ENCODE measurements at places on chromosomes 5 and 9.

- DNase-seq, result peak; percentile 59
Measured at GRCh38 chr5:65262096-65262495, 219.6 kb downstream of the ADAMTS6 start.

- no peak for DNase-seq
Measured at GRCh38 chr5:135219868-135220267, 179.2 kb downstream of the MACROH2A1 start.

- peak; percentile 97 for DNase-seq
Measured at GRCh38 chr9:105064248-105065097, 136.5 kb upstream of the ABCA1 start.

- DNase-seq, result no peak
Measured at GRCh38 chr5:95262933-95263660, 21.8 kb downstream of the MCTP1 start.

DNA sequence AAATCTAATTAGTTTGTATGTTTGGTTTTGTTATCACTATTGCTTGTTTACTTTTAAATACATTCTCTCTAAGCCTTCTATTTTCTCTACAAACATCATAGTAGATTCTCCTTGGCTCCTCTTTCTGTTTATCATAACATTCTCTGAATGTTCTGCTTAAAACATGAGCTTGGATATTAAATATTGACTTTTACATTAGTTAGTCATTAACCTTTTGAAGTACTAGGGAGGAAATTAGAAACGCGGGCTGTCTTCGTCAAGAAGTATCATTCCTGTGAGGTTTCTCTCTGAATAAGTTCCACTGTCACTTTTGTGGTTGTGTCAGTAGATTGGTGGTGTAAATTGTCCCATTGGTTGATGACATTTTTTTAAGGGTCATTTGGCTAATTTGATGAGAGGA is 821.5 kb downstream of the EFNA5 start:
- no peak for DNase-seq

DNA sequence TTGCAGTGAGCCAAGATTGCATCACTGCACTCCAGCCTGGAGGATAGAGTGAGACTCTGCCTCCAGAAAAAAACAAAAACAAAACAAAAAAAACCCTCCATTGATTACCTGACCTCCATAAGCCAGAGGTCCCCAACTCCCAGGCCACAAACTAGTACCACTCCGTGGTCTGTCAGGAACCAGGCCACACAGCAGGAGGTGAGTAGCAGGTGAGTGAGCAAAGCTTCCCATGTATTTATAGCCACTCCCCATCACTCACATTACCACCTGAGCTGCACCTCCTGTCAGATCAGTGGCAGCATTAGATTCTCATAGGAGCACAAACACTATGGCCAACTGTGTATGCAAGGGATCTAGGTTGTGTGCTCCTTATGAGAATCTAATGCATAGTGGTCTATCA is 13.7 kb upstream of the BTF3 start:
- no peak for DNase-seq

GRCh38 chr9:86854898-86855523 is 92.3 kb downstream of the GAS1 start:
- DNase-seq, result peak; percentile 74

GRCh38 chr5:1703352-1704050 is 96.1 kb downstream of the MRPL36 start:
- no peak for DNase-seq

DNA sequence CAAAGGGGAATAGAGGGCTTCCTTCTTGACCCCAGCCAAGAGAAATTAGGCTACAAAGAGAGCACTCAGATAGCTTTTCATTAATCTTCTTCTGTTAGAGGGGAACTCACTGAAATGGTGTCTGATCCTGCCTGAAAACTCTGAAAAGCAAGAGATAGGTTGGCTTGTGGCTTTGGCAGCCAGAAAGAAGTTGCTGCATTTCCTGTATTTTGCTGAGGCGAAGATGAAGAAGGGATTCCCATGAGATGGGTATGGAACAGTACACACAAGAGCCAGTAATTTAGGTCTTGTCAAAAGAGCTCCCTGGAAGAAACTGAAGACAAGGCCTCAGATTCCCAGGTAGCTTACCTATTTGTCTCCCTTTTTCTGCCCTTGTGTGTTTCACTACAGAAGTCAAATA is 120.9 kb upstream of the TARS1 start:
- no peak for DNase-seq

DNA sequence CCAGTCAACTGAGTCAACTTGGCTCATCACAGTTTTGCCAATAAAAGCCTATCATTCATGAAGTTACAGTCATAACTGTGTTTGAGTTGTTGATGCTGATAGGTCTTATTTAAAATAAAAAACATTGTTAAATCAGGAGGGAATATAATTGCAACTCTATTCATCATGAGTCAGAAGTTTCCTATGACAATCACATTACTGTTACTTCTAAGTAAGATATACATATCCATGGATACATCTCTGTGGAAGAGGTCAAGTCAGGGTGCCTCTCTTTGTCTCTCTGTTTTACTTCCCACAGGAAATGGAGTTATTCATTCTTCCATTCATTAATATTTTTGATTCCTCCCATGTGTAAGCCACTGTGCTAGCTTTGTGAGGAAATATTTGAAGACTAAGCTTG is 2015.4 kb upstream of the WWC1 start:
- no peak for DNase-seq

DNA sequence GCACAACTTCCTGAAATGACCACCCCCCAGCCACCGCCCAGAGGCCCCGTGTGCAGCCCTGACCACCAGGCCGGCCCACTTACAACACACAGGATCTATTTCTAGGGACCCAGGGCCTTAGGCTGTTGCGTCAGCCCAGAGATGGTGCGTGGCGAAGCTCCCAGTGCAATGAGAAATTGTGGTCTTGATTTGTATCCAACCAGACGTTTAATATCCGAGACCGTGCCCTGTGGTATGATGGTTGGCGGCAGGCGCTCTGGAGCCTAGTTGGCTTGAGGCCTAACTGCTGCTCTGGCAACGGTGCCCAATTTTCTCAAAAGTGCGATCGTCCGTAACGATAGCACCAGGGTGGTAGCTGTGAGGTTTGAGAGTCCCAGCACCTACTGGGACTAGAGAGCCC is 32.6 kb upstream of the SLC6A19 start:
- no peak for DNase-seq

DNA sequence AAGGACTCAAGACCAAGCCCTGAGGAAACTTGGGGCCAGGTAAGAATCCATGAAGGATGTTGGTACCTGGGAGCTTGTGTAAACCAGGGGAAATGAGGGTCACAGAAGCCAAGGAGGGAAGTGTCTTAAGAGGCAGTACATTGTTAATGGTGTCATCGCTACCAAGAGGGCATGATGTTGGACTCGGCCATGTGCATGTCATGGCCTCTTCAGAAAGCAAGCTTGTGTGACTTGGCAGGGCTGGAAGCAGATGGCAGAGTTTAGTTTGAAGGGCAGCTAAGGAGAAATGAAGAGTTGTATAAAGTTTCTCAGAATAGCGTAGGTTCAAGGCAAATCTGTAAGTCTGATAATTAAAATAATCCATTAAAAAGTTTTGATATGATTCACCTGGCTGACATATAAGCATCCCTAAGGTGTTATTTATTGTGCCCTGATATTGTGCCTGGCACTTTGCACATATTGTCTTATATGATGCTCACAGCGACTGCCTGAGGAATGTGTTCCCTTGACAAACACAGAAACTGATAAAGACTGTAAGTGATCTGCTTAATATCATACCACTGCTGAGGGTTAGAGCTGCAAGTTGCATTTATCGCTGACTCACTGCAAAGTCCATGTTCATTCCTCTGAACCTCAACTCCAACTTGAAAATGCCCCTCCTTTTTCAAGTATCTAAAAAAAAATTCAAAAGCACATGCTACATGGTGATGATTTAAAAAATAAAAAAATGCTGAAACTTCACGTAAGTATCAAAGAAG is 81.3 kb upstream of the PTPN3 start:
- no peak for DNase-seq

GRCh38 chr5:150180241-150181026 is 9.4 kb upstream of the SLC6A7 start:
- no peak for DNase-seq

- DNase-seq, result peak; percentile 17
Measured at GRCh38 chr9:135907006-135907430, 328 bp downstream of the CAMSAP1 start.

DNA sequence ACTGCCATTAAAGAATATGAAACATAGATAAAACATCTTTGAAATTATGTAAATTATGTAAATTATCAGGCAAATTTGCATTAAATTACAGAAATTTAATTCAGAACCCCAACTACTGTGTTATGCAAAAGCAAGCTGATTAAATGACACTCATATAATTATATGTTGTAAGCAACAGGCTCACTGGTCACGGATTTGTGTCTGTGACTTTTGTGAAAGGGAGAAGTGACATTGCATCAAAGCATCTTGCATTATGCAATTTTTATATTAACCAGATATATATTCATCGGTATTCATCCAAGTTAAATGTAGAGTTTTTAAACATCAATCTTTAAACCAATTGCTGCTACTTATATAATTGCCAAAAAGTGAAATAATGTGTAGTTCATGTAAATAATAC is 13.0 kb upstream of the GLIPR2 start:
- no peak for DNase-seq

- DNase-seq, result no peak
Measured at GRCh38 chr9:16202221-16202620, 649.4 kb downstream of the CCDC171 start.

DNA sequence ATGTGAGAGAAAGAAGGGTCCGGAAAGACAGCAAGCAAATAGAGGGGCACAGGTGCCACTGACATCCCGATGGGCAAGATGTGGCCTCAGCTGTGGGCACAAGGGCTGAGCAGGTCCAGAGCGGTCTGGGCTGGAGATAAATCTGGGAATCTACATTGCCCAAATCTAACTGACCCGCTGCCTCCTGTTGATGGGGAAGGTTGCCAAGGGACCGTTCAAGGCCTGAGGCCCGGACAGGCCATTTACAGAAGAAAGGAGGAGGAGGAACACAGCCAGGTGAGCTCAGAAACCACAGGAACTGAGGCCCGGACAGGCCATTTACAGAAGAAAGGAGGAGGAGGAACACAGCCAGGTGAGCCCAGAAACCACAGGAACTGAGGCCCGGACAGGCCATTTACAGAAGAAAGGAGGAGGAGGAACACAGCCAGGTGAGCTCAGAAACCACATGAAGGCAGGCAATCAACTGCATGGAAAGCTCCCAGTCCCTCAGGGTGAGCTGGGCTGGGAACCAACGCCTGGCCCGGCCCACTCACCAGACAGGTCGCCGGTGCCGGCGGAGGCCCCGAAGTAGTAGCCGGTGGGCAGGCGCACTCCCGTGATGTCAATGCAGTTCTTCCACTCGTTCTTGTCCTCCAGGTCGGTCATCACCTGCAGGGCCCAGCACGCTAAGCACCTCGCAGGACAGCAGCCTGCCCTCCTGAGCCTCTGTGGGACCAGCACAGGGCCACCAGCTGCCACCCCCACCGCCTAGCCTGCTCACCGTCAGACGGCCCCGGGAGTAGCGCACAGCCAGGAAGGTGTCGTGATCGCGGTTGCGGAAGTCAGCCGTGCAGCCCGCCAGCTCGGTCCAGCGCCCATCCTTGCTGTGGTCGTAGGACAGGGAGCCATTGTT is 14.6 kb downstream of the LMAN2 start:
- DNase-seq, result no peak

- peak; percentile 96 for DNase-seq
Measured at GRCh38 chr9:137195525-137196220, 4.9 kb downstream of the TPRN start.

- DNase-seq, result no peak
Measured at GRCh38 chr5:164139423-164139822, 634.0 kb downstream of the MAT2B start.

GRCh38 chr5:93926831-93927620 is 185.6 kb upstream of the POU5F2 start:
- DNase-seq, result no peak

GRCh38 chr9:9892217-9892616 is 720.6 kb downstream of the PTPRD start:
- DNase-seq, result no peak

- DNase-seq, result no peak
Measured at GRCh38 chr5:80230269-80230992, 25.4 kb downstream of the SERINC5 start.

DNA sequence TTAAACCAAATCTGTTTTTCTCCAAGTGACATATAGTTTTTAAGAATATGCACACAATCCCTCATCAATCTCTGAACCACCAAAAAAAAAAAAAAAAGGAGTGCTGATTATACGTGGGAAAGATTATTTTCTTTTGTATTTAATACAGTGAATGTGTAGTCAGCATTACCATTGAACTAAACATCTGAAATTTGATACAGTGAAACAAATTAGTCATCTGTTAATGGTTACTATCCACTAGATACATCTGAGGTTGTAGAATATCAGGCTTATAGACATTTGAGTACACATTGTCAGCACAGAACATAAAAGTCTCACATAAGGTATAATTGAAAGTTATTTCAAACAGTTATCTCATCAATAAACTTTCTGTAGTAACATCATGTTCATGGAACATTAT is 87.0 kb downstream of the SLF1 start:
- no peak for DNase-seq

DNA sequence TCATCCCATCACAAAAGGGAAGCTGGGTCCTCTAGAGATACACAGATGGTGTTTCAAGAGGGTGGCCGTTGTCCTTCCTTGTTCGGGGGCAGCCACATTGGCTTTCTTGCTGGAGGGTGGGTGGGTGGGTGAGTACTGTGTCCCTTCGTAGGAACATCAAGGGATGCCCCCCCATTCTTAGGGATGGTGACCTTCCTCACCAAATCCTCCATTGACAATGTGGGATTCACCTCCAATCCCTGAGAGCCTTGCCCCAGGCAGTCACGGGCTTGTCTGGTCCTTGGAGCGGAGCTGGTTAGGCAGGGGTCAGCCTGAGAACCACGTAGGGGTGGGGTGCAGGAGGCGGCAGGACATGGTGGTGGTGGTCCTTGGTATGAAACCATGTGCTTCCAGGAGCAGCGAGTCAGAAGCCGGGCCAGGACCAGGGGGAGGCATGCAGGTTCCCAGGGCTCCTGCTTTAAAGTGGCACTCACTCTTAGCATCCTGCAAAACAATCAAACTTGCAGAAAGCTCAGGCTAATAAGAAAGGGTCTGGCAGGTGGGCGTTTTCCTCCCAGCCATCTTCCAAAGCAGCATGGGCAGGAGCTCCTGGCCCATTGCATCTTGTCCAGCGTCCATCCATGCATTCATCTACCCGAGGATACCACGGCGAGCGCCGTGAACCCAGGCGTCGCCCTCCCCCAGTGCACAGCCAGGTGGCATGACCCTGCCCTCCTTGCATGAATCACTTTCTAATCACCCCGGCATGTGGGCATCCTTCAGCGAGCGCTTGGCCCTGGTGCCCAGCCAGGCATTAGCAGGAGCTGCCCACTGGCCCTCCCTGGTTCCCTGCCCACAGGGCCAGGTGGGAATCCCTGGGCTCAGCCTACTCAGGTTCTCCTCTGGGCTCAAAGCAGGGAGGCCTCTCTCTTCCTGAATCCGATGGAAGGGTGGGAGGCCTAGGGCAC is 76.4 kb downstream of the NTNG2 start:
- DNase-seq, result no peak

Data from NCI-H1105 treated with DMSO at 0.1 percent for 48 hours (cell line).